ENCODE measurements at places on chromosomes 1 and 21.
A peak's percentile ranks its signal among the peaks of the same experiment; 100 is the strongest.

DNA sequence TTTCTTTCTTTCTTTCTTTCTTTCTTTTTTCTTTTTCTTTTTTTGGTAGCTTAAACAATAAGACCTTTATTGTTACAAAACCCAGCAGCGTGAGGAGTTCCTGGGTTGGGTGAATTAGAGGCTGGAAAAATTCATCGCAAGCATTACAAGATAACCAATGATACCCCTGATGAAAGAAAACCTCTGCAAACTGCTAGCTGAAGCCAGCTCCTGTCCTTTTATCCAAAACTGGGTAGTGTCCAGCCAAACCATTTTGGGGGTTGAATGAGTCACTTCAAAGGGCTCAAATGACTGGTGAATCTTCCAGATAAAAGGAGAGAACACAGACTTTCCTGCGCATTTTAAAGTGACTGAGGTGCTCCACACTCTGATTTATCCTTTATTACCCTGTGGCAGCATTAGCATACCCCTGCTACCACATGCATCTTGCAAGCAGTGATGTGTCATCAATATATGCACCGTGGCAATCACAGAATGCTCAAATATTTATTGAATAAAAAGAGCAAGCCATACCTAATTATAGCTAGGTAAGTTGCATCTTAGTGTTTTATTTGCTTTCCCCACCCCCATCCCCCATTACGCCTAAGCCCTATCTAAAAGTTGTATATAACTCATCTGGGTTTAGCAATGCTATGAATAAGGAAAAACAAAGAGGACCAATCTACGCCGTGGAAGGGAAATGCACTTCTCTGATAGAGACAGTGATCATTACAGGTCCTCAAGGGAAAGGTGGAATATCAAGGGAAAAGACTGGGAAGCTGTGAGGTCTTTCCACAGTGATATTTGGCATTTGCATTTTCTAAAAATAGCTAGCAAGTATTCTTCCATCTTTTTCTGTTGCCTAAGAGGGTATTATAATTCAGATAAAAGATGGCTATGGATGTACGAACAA lies 32.4 kb upstream of the CEP350 start:
- no peak for DNase-seq

DNA sequence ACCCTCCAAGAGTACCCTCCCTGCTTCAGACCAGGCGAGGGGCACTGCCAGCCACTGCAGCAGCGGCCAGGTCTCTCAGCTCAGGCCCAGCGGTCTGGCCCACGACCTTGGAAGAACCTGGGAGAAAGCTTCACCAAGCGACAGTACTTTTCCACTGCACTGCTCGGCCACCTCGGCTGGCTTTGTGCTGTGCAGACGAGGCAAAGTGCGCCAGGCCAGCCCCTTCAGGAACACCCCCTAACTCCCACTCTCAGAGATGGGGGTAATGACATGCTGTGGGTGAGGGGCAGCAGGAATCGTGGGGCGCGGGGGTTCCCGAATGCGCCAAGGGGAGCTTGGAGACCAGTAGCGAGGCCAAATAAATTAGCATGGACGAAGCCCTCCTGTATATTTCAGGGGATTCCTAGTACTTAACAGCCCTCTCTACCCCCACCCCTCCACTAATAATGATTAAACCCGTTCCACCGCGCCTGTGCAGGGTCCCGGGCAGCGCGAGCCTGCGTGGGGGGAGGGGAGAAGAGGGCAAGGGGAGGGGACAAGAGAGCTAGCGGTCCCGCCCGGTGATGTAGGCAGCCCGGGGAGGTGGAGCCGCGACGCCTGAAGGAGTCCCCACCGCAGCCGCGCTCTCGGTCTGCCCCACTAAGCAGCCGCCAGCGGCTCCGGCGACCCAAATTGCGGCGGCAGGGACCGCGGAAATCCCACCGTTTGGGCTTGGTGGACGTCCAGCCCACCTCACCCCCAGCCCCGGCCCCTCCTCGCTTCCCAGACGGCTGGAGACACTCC lies at the start of gene FAM43B:
Gene FAM43B (plus strand): TSS at position 629 of the 783 bp plus-strand sequence. CDS start 401 bp downstream, outside the sequence.
- peak; percentile 91 for DNase-seq

- peak; percentile 80 for DNase-seq
Observed at GRCh38 chr1:216422821-216423520, at the start of gene USH2A. USH2A (minus strand) TSS chr1:216423448; CDS start chr1:216422336, 1,112 bp downstream.

GRCh38 chr1:214843281-214843680 lies 239.3 kb upstream of the KCNK2 start:
- no peak for DNase-seq
